Psoas muscle (tissue), 8 donors: ENCODE measurements at places on chromosomes 2 and 18.

DNA sequence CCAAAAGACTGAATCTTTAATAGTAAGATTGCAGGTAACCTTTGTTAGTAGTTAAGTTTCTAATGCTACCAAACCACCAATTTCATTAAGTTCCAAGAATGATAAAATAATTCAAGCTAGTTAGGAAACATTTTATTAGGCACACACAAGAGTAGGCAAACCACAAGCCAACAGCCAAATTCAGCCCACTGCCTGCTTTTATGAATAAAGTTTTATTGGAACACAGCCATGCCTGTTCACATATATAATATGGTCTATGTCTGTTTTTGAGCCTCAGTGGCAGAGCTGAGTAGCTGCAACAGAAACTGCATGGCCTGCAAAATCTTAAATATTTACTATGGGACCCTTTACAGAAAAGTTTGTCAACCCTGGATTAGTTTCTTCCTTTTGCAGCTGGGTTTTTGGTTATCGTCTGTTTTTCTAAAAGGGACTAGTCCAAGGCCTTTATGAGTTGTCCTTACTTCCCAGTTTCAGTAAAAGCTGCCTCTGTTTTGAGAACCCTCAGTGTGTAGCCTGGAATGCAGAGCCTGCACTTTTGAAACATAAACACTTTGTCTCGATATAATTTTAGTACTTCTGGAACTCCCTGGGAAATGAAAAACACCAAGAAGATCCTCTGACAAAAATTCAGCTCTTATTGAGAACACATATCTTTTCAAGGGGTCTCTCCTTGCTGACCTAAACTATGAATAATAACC is 39.1 kb downstream of the FRZB start:
- DNase-seq: no peak

GRCh38 chr2:218031771-218032257 is 29.0 kb upstream of the TNS1 start:
- DNase-seq: no peak

GRCh38 chr2:74221604-74222299 is 23.3 kb downstream of the MTHFD2 start:
- DNase-seq: no peak

DNA sequence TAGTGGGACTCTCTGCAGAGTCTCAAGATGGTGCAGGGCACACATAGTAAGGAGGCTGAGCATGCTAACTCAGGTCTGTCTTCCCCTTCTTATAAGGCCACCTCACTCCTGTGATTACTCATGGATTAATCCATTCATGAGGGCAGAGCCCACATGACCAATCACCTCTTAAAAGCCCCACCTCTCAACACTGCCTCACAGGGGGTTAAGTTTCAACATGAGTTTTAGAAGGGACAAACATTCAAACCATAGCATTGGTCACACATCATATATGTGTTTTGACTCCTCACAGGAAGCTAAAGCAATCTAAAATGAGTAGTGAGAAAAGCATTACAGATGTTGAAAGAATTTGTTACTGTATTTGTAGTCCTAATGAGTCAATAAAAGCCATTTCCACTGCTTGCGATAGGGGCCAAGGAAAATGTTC is 57.5 kb downstream of the DTNA start:
- no peak for DNase-seq

DNA sequence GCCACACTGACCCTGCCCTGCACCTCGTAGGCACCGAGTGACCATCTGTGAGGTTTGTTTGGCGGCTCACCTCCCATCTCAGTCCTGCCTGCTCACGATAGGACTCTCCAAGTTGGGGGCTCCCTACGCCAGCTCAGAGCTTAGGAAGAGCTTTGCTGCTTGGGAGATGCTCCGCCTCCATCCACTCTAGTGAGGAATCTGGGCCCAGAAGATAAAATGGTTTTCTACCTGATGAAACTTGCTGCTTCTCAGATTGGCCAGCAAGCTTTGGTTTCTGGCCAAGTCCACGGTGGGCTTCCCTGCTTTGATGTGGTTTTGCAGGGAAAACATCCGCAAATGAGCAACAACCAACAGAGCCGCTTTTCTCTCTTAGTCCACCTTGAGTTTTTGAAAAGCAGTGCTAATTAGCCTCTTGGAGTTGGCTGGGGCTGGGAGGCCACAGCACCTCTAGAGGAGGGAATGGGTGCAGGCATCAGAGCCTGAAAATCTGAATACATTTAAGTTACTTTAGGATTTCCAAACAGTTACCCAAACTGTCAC is 42.2 kb downstream of the THNSL2 start:
- DNase-seq: no peak

DNA sequence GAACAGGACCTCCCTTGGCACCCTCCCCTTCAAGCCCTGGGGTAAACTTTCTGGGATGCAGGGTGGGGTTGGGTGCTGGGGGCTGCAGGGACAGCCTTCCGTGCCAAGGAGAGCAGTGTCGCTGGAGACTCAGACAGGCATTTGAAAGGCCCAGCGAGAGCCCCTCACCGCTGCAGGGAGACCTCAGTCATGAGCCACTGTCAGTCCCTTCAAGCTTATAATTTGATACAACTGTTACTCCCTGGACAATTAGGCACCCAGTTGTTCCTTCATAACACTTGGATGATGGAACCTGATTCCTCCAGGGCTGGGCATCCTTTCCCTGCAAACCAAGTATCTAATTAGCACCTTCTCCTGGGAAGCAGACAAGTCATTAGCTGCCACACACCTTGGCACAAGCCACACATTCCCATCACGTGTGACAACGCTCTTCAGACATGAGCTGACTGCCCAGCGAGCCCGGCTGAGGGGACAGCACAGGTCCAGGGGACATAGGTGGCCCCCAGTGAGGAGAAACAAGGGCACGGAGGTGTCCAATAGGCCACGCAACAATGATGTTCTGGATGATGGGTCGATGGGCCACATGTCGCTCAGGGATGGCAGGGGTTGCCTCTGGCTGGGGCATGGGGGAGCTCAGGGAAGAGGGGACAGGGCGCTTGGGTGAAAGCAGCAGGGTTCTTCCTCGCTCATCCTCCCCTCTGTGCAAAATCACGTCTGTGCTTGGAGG is 59.6 kb downstream of the KCNF1 start:
- DNase-seq: no peak

GRCh38 chr2:126725580-126725979 is 69.6 kb downstream of the GYPC start:
- DNase-seq: no peak

GRCh38 chr2:159617100-159617499 is 752 bp upstream of the BAZ2B start:
- no peak for DNase-seq
